ENCODE measurements at places on chromosomes 2 and 18. TPM values are rescaled to one million over a fixed set of nuclear protein-coding genes. Genes with fewer than 3 reads are reported as not detected.

- no peak for DNase-seq
Observed at GRCh38 chr2:205959521-205959920, 126.5 kb downstream of the INO80D start.

GRCh38 chr2:109428281-109428680, 185.5 kb downstream of the SEPTIN10 start:
- no peak for DNase-seq

DNA sequence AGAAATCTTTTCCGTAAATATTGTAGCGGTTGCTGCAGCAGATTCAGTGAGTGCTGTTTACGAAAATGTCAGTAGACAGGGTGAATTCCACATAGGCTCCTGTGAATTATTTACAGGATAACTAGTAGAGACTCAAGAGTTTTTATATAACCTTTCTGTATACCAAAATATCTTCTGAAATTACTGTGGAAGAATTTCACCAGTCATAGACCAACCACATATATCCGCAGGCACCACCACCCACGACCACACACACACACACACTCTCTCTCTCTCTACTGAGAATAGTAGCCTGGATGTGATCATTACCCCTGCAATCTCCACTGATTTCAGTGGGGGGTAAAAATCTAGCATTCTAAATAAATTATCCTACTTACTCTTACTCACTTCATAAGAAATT, 341.8 kb downstream of the RBM43 start:
- DNase-seq = peak; percentile 15

DNA sequence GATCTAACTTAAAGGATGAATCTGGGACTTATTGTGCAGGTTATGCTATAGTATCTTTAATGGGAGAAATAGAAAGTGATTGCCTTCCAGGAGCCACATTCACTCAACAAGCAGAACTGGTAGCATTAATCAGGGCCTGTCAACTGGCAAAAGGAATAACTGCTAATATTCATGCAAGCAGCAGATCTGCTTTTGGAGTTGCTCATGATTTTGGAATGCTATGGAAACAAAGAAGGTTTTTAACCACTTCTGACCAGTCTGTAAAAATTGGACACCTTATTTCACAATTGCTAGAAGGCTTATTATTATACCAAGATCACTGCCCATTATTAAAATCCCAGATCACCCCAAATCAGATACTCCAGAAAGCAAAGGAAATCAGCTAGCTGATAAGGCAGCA, 200.4 kb downstream of the MREG start:
- DNase-seq = peak; percentile 70

Gene SULT1C2
- not detected for polyA plus RNA-seq

Gene FSHR
- polyA plus RNA-seq = not detected

DNA sequence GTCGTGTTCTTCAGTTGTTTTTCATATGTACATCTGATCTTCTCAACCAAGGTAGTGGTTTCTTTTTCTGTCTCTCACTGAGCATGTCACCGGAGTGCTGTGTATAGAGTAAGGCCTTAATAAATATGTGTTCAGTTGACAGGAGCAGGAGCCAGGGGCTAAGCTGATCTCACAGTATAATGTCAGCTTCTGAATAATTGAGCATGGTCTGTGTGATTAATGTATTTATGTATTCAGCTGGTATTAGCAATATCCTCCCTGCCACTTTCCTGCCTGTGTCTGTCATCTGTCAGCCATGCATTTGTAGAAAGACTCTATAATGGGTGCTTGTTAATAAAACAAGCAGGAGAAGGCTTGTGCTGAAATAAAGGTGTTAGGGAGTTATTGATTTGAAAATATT, 198.9 kb downstream of the ADCYAP1 start:
- DNase-seq = no peak

Gene DIPK1C
- not detected for polyA plus RNA-seq

DNA sequence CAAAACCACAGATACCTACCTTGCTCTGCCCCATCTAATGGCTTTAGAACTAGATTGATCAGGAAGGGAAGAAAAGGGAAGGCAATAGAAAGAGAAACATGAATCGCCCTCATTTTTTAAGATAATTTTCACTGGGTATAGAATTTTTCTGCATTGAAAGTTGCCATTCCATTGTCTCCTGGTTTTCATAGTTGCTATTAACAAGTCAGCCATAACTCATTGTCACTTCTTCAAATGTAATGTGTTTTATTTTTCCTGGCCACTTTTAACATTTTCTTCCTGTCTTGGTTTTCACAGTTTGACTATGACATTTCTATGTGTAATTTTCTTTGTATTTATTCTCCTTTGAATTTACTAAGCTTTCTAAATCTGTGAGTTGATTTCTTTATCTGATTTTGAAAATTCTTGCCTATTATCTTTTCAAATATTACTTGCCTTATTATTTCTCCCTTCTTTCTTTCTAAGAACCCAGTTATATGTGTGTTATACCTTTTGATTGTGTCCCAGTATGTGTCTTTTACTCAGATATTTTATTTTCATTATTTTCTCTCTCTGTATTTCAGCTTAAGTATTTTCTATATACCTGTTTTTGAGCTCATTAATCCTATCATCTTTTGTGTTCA, 85.5 kb upstream of the GLI2 start:
- DNase-seq = peak; percentile 29

Gene PRKRA
- 64.3 TPM for polyA plus RNA-seq
